Stimulated activated CD4-positive, alpha-beta T cell treated with anti-CD3 and anti-CD28 coated beads, Interleukin-15, amount 100 ng/mL, for 1 hour (primary cell): ENCODE measurements at places on chromosomes 3 and 15.

DNA sequence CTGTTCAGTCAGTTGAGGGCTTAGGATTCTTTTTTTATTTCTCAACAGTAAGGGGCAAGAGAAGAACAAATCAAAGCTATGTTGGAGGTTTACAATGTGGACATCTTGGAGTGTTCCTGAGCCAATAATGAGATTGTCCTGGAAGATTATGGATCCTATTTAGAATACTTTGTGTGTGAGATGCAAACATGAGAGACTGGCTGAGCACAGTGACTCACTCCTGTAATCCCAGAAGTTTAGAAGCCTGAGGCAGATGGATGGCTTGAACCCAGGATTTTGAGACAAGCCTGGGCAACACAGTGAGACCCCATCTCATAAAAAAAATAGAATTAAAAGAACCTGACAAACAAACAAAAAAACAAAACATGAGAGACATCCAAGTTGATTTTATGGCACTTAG, 351.6 kb downstream of the GAP43 start:
- no peak for DNase-seq

DNA sequence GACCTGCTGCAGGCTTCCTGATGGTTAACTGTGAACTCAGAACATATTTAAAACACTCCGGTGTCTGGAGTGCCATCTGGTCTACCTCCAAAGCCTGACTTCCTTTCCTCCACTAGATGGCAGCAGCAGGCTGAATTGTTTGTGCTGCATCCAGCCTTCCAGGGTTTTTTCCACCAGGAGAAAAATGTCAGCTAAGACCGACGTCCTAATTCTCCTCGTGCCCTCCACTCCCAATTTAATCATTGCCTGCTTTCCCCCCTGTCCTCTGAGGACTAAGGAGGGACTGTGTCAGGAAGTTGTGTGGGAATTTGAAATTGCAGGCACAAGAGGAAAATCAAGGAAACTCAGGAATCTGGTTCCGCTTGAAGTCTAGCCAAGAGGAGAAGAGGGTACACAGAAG, 165.2 kb upstream of the UMPS start:
- no peak for DNase-seq

GRCh38 chr15:48547286-48547685, 98.2 kb downstream of the FBN1 start:
- DNase-seq: no peak

GRCh38 chr15:100831467-100831866, 48.2 kb upstream of the ALDH1A3 start:
- DNase-seq: no peak

DNA sequence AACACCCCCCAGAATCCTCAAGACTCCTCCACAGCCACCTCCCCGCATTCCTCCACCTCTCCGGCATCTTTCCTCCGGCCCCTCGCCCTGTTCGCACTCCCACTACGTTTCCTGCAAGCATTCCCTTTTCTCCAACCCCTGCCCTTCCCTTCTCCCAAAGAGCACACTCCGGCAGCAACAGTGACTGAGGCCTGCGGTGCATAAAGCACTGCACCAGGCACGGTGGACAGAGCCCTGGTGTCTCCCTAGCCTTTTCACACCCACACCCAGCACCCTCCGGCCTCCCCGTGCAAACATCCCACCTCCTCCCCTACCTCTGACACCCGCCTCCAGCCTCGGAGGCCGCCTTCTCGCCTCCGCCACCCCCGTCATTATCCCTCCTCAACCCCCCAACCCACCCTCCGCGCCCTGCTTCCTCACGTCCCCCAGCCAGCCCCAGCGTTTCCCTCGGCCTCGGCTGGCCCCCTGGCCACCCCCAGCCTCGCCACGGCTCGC, 577 bp downstream of the ZNF148 start:
- no peak for DNase-seq

DNA sequence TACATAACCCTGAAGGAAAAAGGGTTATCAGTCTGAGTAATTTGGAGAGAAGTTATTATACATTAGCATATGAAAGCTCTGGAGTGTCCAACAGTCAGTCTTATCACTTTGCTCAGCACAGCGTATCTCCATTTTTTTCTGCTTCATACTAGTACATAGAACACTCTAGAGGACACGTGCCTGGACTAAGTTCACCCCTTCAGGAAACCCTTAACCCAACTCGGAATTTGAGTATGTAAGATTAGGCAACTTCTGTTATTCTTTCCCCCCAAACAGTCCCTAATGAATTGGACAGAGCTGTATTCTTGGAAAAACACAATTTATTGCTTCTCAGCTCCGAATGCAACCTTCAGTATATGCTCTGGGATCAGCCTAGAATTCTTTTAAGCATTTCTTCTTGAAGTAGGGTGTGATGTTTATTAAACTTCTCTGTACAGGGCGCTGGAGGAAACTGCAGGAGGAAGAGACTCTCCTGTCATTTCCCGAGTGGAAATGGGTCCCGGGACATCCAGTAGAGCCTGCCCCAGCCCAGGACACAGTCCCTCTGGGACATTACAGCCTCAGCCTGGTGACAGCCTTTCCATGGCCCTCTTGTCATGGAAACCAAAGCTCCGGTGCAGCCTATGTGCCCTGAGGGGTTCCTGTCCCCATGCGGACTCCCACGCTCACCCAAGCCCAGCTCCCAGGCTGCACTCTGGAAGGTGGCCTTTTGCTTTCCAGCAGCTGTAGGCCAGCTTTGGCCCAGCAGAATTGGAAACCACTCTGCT, 37.3 kb upstream of the CMTM8 start:
- no peak for DNase-seq

- no peak for DNase-seq
Observed at GRCh38 chr3:151346292-151346691, 16.9 kb upstream of the P2RY13 start.

GRCh38 chr3:124336067-124336656, 344.2 kb upstream of the ROPN1 start:
- no peak for DNase-seq

DNA sequence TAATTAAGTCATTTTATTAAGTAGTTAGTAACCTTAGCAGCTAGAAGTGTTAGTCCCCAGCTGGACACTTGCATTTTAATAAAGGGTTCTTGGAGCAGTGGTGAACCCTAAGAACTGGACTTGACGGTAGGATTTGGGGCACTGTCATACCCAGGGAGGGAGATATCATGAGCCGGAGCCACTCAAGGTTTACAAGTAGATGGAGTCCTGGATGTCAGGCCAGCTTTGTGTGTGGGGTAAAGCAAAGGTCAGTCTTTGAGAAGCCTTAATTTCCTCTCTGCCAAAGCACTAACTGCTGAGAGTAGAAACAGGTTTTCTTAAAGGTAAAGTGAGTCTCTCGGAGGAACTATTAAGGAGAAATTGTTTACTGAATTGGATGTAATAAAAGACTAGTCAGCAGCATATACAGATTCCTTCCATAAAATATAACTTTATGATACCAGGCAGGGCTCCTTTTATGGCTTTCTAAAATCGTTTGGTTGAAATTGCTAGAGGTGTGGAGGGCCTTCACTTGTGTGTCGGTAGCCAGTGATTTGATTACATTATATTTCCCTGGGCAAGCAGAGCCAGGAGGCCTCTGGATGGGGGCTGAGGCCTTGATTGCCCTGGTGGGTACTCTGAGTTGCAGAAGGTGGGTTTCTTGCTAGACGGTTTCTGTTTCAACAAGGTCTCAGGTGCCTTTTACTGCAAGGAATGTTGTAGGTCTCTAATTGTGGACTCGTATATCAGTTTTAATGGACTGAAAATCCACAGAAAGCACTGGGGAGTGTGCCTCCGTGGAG, 23.1 kb downstream of the SQOR start:
- no peak for DNase-seq

- DNase-seq: no peak
Observed at GRCh38 chr15:22888120-22888859, 49.8 kb downstream of the NIPA2 start.

DNA sequence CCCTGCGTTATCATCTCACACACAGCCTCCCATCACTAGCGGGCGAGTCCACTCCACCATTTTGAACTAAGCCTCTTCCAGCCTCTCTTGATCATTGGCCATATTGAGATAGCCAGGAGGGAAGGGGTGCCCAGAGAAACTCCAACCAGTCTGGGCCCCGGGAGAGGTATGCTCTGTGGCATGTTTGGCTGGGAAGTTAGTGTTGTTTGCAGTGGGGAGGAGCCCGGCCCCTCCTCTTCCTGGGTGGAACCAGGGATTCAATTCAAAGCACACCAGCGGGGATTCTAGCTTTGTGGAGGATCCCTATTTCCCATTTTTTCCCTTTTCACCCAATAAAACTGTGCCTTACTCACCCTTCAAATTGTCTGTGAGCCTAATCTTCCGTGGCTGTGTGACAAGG, 71.8 kb downstream of the GBE1 start:
- DNase-seq: no peak

GRCh38 chr15:44694416-44694815, 16.7 kb downstream of the PATL2 start:
- no peak for DNase-seq

DNA sequence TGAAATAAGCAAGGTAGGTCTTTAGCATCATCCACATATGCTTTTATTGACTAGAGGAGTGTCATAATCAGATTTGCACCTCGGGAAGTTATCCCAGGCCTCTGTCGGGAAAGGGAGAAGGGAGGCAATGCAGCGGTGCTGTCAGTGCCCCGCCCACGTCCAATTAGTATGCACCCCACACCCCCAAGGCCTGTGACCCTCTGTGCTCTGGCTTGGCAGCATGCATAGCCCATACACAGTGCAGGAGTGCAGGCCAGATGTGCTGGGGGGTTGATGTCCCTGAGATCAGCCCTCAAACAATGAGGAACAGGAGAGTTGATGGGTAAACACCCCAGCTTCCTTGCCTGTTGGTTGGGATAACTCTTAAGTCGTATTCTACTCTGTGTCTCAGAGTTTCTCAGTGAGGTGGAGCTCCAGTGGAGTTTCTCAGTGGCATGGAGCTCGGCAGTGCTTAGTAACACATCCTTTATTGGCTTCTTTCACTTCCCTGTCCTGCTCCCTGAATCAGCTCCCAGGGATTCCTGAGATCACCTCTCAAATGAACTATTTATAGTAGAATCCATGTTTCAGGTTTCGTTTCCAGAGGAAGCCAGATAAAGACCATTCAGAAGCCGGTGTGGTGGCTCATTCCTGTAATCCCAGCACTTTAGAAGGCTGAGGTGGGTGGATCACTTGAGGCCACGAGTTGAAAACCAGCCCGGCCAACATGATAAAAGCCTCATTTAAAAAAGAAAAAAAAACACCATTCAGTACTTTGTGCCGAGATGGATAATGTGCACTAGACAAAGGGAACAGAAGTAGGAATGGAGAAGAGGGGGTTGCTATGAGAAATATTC, 26.7 kb upstream of the NDUFB4 start:
- DNase-seq: no peak

DNA sequence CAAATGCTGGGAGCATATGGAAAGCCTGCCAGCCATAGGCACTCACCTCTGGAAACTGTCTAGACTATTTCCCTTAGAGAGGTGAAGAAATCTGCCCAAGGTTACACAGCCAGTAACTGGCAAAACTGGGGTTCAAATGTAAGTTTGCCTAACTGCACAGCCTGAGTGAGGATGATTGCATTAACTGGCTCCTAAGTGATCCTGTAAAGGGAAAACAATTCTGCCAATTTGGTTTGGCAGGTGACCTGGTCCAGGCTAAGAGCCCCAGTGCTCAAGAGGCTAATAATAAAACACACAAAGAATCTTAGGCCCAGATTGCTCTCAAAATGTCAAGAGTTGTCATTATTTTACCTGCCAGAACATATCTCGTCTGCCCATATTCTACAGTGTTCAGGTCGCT, 43.9 kb upstream of the SPRED1 start:
- DNase-seq: no peak
